DMS79 treated with DMSO at 0.1 percent for 48 hours (cell line): ENCODE measurements at places on chromosomes 4 and X.
A peak's percentile ranks its signal among the peaks of the same experiment; 100 is the strongest.

DNA sequence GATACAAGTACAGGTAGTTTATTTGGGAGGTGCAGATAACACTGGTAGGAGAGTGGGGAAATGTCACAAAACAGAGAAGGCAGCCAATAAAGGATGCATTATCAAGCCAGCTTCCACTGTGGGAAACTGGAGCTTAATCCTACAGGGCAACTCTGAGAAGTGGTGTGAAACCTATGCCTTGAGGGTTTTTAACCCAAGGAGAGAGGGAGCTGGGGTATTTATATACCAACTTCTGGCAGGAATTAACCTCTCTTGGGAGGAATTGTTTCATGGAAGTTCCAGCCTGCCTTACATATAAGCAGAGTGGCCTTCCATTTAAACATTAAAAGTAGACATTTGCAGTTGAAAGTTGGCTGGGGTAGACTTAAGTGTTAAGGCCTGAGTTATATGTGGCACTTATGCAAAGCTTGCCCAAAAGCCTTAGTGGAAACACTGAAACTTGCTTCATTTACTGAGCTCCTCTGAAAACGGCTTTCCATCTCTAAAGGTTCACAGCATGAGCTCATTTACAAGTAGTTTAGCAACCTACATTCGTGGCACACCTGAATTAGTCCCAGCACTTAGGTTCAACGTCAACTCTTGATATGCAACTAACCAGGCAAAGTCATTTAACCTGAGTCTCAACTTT, 19.2 kb downstream of the MAGEB17 start:
- DNase-seq, result no peak

GRCh38 chr4:85642356-85643100, 167.6 kb downstream of the ARHGAP24 start:
- no peak for DNase-seq

GRCh38 chr4:130632731-130633604, 1537.0 kb downstream of the C4orf33 start:
- DNase-seq, result no peak

GRCh38 chr4:158446106-158446505, 75.6 kb upstream of the RXFP1 start:
- DNase-seq, result no peak

DNA sequence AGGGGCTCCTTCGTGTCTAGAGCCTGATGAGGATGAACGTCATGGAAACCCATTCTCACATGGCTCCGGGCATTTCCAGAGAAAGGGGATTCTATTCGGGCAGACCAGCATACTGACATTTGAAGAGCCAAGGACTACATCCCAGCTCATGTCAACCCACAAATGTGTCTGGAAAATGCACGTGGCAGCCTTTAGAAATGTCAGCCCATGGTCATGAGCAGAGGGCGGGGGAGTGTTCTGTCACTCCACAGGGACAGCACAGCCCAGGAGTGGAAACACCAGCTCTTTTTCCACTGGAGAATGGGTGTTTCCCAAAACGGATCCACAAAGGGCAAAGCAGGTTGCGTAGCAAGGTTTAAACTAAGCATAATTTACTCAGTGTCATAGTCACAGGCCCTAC, 207.0 kb downstream of the BCOR start:
- no peak for DNase-seq

GRCh38 chrX:154436374-154436982, 476 bp upstream of the GDI1 start:
- no peak for DNase-seq

- no peak for DNase-seq
These were observed 750.5 kb upstream of the POU3F4 start for GRCh38 chrX:82757614-82758013.

- DNase-seq, result no peak
These were observed 6.2 kb downstream of the TCEAL9 start for GRCh38 chrX:103362474-103362873.

GRCh38 chrX:44267116-44267515, 76.4 kb downstream of the EFHC2 start:
- DNase-seq, result no peak

- no peak for DNase-seq
These were observed 344.1 kb downstream of the SH2D1A start for GRCh38 chrX:124690495-124690894.

GRCh38 chrX:139020801-139021200, 309.3 kb upstream of the FGF13 start:
- DNase-seq, result no peak

GRCh38 chrX:17608888-17609287, 128.4 kb upstream of the SCML1 start:
- DNase-seq, result peak; percentile 23

DNA sequence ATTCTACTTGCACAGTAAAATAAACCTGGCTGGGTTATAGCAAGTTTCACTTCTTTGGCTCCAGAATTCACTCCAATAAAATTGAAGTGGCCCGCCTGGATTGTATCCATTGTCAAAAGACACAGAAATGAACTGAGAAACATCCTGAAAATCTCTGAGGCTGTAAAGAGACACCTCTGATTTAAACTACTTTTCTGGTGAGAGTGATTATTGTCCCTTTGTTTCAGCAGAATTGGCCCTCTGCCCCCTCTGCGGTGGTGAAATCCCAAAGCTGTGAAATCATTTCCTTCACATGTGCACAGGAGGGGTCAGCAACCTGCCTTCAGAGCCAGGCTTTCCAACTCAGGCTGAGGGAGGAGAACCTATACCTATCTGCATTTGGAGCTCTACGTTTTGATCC, 23.0 kb downstream of the GAB3 start:
- no peak for DNase-seq

DNA sequence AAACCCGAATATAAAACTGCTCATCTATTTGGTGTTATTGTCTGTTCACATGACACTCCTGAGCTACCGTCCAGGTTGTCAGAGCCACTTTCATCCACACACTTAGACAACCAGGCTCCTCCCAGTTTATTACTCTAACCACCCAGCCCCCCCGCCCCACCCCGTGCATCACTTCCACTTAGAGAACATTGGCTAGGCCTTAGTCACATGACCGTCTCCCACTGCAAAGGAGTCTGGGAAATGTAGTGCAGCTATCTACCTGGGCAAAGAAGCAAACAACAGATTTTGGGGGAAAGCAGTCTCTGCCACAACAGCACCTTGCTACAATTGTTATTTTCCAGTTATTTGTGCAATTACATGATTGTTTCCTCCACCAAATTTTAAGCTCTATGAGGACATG, 57.6 kb upstream of the RBPJ start:
- DNase-seq, result no peak

DNA sequence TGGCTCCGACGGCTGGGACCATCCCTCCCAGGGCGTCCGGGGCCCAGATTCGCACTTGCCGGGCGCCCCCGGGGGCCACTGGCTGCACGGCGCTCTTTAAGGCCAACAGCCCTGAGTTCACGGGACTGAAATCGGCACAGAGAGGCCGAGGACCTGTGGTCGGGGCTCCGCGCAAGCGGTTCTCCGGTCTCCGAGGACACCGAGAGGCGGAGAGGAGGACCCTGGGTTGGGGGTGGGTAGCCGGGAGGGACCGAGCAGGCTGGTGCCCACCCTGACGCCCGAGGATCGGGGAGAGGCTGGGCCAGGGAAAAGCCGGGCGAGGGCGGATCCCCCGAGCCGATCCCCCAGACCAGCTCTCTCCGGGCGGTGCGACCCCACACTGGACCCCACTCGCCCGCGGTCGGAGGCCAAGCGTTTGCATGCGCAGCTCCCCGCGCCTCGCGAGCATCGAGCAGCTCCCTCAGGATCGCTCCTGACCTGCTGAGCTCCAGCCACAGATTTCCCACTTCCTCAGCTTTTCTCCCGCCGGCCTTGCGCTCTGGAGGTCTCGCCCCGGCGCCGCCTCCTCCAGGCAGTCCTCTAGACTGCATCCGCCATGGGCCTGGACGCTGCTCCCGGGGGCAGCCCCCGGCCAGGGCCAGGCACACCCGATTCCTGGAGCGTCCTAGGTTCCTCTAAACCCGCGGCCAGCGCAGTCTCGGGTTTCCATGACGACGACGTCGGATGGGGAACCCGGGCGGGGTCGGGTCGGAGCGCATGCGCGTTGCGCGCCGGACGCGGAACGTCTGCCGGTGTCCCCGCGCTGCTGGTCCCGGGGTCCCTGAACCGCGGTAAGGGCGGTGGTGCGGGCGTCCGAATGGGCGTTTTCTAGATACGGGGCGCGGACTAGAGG, 17.6 kb upstream of the NAT8L start:
- DNase-seq, result peak; percentile 5

- no peak for DNase-seq
These were observed 76.4 kb upstream of the TLR3 start for GRCh38 chr4:185992585-185992984.

GRCh38 chr4:123248085-123248659, 148.4 kb upstream of the SPRY1 start:
- no peak for DNase-seq

DNA sequence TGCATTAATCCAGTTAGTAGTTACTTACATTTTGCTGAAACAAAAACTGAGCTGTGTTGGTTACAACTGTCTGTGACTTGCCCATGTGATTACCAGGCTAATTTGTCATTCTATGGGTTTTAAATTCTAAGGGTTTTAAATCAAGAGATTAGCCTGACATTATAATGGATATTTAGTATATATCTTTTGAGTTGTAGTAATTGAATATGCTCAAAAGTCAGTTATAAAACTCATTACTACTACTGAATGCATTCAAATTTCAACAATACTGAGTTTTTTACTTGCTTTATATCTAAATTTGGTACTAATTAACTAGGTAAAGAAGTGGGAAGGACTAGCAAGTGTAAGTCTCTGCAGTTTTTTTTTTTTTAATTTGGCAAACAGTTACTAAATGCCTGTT, 14.7 kb downstream of the LARP7 start:
- DNase-seq, result no peak

DNA sequence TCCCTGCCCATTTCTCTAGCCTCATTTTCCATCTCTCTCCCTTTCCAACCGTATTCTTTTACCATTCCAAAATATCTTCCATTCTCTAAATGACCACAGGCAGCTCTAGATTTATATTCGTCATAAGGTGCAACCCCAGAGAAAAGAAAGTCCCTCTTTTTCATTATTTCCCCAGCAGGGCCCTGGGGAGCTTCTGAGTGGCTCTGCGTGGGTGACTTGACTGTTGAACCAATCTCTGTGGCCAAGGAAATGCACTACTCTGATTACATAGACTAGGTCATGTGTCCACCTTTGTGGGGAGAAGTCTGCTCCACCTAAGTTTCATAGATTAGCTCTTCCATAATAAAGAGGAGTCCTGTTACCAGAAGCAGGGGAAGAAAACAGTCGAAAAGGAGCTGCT, 51.4 kb downstream of the ATOH1 start:
- DNase-seq, result no peak

DNA sequence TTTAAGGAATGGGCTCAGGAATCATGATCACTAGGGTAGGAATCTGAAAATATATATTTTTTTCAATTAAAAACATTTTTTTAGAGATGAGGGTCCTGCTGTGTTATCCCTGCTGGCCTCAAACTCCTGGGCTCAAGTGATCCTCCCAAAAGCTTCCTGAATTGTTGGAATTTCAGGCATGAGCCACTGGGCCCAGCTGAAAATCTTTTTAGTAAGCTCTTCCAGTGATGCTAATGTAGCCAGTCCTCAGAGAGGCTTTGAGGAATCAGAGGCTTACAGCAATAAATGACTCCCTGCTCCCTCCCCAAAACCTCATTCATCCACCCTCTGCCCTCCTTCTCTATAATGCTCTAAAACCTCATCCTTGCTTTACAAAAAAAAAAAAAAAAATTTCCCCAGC, 129.5 kb downstream of the ZIC3 start:
- DNase-seq, result no peak

DNA sequence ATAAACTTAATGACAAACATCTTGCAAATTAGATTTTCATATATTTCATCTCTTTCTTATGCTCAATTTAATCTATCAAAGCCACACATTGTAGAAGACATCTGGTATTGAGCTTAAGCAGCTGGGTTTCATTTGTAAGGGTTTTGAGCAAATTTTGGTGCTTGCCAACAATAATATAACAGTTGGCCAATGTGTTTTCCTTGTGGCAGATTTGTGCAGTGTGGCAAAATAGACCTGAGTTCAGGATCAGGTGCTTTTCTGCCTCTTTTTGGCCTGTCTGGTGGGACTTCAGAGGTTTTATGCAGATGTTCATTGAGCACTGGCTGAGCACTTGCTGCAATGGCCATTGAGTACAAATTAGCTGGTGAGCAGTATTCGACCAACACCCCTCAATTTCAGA, 301.9 kb downstream of the BMPR1B start:
- no peak for DNase-seq

DNA sequence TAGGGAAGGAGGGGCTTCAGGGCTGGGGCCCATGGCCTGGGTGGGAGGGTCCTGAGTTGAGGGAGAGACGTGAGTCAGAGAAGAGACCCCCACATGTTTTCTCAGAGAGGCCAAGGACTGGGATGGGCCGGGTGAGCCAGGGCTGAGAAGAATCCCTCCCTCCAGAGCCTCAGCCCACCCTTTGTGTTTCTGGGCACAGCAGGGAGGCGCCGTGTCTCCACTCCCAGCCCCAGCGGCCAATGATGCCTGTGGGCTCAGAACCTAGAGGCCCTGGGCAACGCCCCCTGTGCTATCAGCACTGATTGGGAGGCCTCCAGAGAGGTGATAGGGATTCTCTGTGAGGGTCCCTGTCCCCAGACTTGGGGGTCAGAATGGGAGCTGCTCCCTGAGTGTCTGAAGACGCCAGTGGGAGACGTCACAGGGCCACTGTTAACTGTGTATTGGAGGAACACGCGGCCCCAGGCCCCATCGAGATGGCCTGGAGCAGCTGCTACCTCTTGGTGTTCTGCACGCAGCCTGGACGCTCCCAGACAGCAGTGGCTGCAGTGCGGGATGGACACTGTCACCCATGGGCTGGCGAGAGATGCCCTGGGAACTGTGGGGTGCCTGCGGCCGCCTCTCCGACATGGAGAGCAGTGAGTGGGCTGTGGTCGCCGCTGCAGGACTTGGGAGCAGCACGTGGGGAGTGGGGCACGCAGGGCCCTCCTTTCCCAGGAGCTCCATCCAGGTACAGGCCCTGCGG, 8.5 kb downstream of the FGFRL1 start:
- DNase-seq, result no peak

DNA sequence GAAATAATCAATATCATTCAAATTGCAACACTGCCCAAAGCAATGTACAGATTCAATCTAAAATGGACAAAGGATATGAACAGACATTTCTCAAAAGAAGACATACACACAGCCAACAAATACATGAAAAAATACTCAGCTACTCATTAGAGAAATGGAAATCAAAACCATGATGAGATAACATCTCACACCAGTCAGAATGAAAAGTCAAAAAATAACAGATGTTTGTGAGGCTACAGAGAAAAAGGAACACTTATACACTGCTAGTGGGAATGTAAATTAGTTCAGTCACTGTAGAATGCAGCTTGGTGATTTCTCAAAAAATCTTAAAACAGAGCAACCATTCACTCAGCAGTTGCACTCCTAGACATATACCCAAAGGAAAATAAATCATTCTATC, 205.2 kb downstream of the DKK2 start:
- no peak for DNase-seq
